ENCODE measurements at places on chromosomes 7 and 10.

DNA sequence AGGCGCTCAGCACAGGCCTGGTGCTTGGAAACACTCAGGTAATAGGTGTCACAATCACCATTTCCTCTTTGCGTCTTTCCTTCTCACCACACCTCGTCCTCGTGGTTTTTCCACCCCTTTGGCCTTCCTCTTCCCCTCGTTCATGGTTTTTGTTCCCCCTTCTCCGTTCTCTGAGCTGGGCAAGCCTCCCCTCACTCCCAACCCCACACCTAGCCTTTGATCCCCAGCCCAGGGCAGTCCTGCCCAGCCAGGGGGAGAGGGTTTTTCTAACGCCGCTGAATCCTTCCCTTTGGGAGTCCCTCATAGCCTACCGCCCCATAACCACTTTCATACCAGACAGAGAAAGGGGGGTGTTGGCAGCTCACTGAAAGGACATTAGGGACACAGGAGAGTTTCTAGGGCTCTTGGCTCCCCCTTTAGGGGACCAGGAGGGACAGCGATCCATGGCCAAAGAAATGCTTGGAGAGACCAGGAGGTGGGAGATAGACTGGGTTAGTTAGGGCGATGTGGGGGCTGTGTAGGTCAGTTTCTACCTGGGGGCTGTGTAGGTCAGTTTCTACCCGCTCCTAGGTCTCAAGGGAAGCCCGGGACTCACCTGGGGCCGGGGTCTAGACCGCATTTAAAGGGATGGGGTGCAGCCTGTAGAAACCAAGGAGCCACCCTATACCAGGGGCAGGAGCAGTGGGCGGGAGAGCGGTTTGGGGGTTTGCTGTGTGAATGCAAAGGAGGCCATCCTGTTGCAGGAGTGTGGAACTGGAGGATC is 1.4 kb downstream of the EPHB4 start:
- no peak for DNase-seq

DNA sequence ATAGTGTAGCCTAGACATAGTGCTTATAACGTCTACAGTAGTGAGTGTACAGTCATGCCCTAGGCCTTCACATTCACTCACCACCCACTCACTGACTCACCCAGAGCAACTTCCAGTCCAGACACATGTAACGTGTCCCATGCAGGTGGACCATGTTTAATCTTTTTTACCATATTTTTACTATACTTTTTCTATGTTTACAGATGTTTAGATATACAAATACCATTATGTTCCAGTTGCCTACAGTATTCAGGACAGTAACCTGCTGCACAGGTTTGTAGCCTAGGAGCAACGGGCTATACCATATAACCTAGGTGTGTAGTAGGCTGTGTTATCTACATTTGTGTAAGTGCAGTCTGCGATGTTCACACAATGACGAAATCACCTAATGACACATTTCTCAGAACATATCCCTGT is 11.0 kb downstream of the MPP7 start:
- peak; percentile 33 for DNase-seq

DNA sequence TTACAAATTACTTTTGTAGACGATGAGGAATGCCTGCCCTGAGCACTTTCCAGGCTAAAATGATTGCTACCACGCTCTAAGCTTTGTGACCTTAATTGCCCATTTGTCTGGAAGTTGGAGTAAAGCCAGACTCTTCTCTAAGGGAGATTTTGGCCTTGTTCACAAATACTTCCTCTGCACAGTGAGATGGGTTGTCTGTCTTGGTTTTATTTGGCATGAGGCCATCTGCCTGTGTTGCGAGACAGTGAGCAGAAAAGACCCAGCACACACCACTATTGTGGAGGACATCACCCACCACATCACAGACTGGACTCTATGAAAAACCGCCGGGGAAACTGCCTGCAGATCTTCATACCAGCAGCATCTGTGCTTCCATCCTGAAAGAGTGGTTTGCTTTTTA is 138.4 kb downstream of the BICC1 start:
- DNase-seq, result no peak

- no peak for DNase-seq
Observed at GRCh38 chr10:10811562-10811961, 206.1 kb upstream of the CELF2 start.

DNA sequence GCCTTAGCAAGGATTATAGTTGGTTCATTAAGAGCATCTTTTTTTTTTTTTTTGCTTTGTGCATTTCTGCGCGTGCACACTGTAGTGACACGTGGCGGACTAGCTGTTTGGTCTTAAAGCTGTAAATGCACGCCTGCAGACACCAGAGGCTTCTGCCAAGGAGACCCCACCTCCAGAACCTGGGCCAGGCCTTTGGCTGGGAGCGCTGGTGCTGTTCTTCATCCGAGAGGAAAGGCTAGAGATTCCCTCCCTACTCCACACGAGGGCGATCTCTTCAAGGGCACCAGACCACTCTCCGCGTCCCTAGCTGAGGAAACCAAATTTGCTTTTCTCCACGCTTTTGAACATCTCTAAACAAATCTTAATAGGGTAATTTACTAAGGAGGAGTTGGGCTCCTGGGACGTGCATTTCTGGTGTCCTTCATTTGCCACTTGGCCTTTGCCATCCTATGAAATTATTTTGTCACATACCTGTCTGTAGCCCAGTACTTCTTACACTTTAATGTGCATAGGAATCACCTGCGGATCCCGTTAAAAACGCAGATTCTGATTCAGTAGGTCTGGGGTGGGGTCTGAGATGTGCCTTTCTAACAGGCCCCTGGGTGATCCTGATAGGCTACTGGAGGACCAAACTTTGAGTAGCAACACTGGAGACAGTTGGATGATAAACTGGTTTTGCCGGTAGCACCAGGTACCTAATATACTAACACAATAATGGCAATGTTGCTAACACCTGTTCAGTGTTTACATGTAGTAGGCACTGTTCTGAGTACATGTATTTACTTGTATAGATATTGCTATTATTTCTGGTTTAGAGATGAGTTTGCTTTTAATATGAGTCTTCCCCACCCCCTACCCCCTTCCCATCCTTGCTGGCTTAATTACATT is 1.3 kb upstream of the SLC26A5 start:
- DNase-seq, result peak; percentile 60

GRCh38 chr7:139526578-139527544 is 3.4 kb downstream of the CLEC2L start:
- no peak for DNase-seq

GRCh38 chr10:103564776-103565520 is 71.4 kb downstream of the NEURL1 start:
- no peak for DNase-seq

All from Calu3 (cell line).